Cardiac fibroblast (primary cell): ENCODE measurements at places on chromosomes 5 and 9.
A peak's percentile ranks its signal among the peaks of the same experiment; 100 is the strongest.

GRCh38 chr5:74167206-74167929 is 473.2 kb downstream of the ENC1 start:
- DNase-seq = peak; percentile 88

DNA sequence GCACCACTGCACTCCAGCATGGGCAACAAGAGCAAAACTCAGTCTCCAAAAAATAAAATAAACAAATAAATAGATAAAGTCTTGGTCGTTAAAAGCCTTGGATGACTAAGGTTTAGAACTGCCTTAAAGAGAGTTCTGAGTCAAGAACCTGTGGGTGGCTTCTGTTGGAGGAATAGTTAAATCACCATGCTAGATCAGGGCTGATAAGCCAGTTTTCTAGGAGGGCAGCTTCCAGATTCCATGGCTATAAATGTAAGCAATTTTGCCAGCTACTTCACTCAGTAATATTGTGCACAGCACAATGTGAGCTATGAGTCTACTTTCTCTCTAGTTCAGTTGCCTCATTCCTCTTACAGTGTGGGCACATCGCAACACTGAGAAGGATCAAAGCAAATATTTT is 242.1 kb upstream of the NUDT12 start:
- peak; percentile 2 for DNase-seq

DNA sequence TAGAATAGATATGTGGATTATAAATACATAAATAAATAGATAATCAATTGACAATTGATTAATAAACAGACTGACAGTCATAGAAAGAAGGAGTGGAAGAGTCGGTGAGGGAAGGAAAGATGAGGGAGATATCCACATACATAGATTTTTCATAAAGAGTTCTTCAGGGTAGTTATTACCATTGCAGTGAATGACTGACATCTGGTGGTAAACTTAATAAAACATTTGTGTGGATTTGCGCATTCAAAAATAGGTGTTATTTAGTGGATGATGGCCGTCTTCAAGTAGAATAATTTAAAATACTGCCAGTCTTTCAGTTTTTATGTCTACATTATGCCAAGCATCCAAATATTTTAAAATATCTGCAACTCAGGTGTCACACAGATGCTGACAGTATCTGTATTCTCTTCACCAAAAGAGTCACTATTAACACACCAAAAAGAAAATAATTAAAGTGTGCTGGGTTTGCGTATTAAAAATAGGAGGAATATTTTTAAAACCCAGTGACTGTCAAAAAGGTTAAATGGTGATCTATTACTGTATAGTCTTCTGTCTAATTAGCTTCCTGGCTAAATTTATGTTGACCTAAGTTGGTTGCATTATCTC is 78.8 kb downstream of the GIN1 start:
- peak; percentile 74 for DNase-seq

DNA sequence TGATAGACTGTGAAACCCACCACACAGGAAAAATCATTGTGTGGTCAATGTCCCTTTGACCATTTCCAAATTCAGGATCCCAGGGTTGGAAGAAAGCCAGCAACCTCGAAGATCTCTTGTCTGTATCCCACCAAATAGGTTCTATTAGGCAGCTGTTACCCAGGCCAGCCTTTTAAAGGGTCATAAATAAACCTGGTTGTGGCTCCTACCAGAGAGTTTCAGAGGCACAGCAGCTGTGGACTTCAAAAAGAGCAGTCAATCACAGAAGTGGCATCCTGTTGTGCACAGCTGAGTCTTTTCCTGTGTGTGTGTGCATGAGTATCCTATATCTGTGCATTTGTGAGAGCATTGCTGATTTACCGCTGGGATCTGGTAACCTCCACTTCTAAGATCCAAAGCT is 23.7 kb upstream of the OR2S2 start:
- no peak for DNase-seq

DNA sequence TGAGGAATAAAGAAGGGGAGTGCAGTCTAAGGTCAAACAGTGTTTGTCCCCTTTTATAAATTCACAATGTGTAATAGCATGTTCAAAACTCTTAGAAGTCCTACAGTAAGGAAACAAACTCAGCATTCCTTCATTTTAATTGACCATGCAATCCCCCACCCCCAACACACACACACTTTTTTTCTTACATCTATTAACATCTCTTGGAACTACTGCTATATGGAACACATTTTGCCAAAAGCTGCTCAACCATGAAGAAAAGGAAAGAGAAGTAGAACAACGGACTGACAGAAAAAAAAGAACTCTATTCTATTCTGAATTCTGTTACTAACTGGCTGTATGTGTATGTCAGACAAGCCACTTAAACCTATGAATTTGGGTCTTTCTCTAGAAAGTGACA is 2.8 kb upstream of the CTNNAL1 start:
- DNase-seq = no peak

- DNase-seq = no peak
These were observed 25.0 kb downstream of the WDR36 start for GRCh38 chr5:111117136-111117535.

DNA sequence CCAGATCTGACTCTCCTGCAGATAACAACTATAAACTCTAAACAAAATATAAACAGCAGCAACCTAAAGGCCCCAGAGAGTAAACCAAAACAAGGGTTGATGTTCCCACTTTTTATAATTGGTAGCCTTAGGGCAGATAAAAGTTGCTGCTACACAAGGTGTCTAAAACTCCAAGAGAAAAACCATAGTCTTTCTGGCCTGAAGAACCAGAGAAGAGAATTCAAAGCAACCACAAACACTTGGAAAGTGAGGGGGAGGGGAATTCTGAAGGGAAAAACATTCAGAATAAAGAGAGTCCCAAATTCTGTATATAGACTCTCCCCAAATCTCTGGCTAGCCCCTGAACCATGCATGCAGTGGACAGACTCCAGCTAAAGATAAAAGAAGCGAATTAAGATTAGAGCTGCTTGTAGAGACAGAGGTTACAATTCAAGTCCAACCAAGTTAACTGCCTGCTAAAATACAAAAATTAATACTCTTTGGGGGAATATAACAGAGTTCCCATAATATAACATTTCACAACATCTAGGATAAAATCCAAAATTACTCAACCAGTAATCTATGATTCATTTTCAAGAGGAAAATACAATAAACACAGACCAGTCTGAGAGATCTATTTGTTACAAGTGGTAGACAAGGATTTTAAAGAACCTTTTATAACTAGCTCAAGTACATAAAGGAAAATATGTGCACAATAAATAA is 37.5 kb upstream of the RGMB start:
- peak; percentile 67 for DNase-seq

DNA sequence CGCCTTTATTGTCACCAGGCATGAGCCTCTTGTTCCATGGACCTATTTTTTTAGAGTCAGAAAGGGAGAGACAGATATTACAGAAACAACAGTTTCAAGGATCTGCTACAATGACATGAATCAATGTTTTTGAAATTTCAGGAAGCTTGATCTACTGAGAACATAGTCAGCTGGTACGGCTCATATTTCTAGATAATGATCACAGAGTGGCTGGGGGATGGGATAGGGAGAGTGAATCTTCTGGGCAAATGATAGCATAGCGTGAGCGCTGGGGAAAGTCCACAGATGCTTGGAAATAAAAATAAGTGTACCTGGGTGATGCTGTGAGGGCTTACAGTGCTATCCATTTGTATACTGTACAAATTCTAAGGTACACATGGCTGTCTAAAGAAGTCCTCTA is 340.4 kb downstream of the EBF1 start:
- DNase-seq = no peak

GRCh38 chr5:44390351-44390750 is 1.1 kb upstream of the FGF10 start:
- no peak for DNase-seq

GRCh38 chr9:99299211-99300102 is 77.4 kb downstream of the SEC61B start:
- DNase-seq = peak; percentile 24

GRCh38 chr9:73038613-73039012 is 85.8 kb upstream of the ALDH1A1 start:
- peak; percentile 5 for DNase-seq

GRCh38 chr9:126844085-126844484 is 16.4 kb upstream of the ZBTB34 start:
- peak; percentile 52 for DNase-seq

DNA sequence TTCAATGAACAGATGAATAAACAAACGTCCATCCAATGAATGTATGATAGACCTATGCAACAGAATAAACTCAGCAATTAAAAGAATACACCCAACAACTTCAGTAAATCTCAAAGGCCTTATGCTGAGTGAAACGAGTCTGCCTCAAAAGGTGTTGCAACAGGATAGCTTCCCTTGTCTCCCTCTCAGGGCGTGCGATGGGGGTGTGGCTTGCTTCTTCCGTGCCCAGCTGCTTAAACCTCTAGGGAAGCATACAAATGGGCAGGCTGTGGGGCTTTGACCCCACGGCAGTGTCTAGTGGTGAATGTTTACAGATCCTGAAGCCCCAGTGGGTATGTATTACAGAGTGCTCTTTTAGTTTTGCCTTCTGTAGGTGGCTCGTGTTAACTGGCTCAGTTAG is 87.0 kb upstream of the CCL21 start:
- DNase-seq = no peak

DNA sequence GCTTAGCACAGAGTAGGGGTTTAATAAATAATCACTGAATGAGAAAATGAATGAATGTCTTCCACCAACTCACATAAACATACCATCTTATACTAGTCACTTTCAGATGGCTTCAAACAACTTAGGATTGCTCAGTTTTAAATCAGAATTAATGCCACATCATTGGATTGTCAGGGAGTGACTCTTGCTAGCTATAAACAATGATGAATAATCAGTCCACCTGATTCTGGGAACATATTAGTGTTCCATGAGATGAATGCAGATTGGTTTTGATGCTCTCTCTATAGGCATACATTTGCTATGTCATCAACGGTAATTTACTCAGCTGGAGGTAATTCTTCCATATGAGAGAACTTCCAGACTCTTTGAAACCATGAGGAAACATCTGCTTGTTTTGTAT is 97.4 kb downstream of the CDH9 start:
- DNase-seq = no peak

DNA sequence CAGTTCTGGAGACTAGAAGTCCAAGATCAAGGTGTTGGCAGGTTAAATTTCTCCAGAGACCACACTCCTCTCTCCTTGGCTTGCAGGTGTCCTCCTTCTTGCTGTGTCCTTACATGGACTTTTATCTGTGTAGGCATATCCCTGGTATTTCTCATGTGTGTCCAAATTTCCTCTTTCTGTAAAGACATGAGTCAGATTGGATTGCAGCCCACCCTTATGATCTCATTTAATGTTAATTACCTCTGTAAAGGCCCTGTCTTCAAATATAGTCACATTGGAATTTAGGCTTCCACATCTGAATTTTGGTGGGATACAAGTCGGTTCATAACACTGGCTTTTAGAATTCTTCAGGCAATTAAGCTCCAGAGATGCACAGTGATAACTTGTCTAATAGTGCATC is 322.2 kb upstream of the GRIA1 start:
- no peak for DNase-seq

DNA sequence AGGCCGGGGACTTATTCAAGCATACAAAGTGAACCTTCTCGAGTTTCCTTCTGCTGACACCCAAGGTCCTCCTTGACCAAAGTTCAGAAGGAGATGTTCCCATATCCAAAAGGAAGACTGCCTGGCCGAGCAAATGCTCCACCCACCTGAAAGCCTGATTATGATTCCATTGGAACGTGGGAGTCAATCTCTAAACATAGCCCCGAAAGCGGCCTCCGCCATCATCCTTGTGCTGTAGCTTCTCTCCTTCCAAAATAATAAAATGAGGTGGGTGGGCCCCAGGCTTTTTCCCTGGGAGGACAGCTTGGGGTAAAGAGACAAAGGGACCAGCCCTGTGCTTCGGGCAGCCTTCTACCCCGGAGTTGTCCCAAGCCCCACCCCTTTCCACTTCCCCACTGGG is 355.6 kb upstream of the SLC30A5 start:
- no peak for DNase-seq

DNA sequence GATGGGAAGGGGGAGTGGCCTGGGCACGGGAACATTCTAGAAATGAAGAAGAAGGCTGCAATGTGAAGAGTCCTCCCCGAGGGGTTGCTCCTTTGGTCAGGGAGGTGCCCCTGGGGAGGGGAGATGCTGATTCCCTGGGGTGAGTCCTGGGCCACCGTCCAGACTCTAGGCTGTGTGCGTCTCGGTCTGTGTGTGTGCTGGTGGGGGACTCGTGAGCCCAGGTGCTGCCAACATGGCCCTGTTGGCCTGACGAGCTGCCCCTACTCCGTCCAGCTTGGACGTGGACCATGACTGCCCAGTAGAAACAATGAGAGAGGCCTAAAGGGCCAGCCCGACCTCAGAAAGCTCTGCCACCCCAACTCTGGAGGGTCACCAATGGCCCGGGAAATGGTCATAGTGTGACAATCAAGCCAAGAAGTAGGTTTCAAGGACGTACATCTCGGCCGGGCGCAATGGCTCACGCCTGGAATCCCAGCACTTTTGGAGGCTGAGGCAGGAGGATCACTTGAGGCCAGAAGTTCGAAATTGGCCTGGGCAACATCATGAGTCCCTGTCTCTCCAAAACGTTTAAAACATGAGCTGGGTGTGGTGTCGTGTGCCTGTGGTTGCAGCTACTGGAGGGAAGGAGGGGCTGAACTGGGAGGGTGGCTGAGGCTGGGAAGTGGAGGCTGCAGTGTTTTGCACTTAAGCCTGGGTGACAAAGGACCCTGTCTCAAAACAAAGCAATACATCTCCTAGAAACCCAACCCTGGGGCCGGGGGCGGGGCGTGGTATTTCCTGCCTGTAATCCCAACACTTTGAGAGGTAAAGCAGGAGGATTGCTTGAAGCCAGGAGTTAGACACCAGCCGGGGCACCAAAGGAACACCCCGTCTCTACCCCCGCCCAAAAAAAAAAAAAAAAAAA is 17.0 kb downstream of the LHX3 start:
- no peak for DNase-seq

- DNase-seq = no peak
These were observed 17.7 kb upstream of the ANGPTL2 start for GRCh38 chr9:127140181-127140580.

DNA sequence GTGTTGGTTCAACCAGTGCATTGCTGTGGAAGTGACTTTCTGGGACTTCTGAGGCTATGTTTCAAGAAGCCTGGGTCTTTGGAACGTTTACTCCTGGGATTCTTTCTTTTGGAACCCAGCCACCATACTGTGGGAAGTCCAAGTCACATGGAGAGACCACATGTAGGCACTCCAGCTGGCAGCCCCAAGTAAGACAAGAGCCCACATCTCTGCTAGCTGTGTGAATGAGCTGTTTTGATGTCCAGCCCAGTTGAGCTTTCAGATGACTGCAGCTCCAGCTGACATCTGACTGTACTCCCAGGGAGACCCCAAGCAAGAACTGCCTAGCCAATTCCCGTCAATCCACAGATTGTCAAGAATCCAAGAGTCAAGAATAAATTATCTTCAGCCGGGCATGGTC is 60.1 kb upstream of the SPATA31D4 start:
- peak; percentile 19 for DNase-seq
